Stimulated activated CD8-positive, alpha-beta memory T cell treated with anti-CD3 and anti-CD28 coated beads, Interleukin-4, amount 100 ng/mL, for 1 hour (primary cell): ENCODE measurements at places on chromosomes 6 and 20.
A peak's percentile ranks its signal among the peaks of the same experiment; 100 is the strongest.

- no peak for DNase-seq
Observed at GRCh38 chr6:70150521-70150920, 152.4 kb downstream of the COL9A1 start.

GRCh38 chr6:113825781-113826180 is 31.4 kb upstream of the MARCKS start:
- DNase-seq: no peak

DNA sequence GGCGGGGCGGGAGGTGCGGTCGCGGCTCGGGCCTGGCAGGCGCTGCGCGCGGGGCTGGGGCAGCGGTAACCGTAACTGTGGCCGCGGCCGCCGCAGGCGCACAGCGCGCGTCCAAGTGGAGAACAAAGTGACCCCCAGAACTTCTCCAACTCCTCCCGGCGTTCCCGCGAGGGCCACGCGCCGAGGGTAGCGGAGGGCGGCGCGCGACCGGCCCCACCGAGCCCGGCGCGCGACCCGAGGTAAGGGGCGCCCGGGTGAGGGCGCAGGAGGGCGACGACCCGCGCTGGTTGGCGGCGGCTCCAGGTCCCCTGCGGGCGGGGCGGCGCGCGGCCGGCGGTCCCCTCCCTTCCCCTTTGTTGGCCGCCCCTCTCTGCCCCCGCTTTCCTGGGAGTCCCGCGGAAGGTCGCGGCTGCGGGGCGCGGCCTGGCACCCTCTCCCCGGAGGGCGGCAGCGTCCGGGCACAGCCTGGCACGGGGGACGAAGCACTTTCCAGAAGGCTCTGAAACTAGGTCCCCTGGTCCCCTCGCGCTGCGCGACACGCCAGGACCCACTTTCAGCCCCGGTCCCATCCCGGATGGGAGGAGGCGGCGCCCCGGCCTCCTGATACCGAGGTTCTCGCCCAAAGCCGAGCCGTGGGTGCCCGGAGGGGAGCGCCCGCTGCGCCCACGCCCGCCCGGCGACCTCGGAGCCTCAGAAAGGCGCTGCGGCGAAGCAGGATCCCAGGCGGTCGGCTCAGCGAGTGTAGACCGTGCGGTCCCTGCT is at the start of gene TIAM2:
TSS of gene TIAM2 (plus strand) at position 62 of the 762 bp plus-strand sequence. CDS start 133,909 bp downstream, outside the sequence.
- no peak for DNase-seq

DNA sequence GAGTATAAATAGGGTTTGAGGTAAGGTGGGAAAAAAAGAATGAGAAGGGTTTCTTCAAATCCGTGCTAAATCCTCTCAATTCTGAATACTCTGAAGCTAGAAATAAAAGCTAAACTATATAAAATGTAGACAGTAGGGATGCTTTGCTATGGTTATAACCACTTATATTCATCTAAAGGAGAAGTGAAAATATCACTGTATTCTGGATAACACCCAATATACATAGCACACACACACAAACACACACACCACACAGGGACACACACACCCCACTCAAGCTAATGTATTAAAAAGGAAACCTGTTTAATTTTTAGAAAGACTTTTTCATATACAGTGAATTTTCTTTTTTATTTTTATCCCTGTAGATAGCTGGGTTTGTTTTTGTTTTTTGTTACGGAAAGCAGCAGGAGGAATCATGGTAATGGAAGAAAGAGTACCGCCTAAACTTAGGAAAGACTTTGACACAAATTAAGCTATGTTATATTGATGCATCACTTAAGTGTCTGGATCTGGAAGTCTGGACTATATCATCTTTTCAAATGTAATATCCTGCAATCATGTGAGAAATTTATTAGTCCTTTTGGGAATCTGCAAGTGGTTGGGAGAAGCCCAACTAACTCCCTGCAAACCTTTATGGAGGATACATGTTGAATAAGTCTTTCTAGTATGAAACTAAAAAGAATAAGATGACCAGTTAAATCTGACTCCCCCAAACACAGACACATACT is 68.4 kb upstream of the FABP7 start:
- DNase-seq: no peak

DNA sequence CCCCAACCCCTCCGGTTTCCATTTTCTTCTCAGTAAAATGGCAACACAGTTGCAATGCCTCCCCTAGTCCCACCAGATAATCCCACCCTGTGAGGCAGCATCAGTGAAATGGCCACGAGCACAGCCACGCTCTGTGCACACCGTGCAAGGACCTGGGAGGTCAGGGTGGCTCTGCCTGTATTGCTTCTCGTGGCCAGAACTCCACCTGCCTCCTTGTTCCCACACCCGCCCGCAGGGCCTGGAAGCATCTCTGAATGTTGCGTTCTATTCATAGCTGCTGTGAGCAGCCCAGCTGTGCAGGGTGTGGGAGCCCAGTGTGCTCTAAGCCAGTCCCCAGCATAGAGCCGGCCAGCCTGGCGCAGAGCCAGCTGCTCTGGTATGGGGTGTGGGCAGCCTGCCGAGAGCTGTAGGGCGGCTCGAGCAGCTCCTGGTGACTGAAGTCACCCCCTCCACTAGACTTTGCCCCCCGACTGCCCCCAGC is 161.1 kb downstream of the DLL1 start:
- no peak for DNase-seq

GRCh38 chr6:138931660-138932059 is 56.4 kb downstream of the REPS1 start:
- DNase-seq: no peak

DNA sequence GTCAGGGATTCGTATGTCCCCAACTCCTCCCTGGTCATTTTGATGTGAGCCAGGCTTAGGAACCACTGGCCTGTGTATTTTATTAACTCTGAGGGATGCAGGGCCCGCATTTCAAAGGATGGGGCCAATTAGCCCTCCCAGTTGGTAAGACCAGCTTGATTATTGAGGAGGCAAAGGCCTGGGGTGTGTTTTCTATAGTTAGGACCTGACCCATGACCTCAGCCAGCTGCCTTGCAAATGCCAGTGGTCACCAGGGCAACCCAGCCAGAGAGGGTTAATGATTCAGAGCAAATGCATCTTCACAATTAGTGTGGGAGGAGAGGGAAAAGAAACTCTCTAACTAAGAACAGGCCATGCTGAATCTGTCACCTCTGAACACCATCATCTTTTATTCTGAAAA is 835.4 kb downstream of the MAFB start:
- DNase-seq: no peak

DNA sequence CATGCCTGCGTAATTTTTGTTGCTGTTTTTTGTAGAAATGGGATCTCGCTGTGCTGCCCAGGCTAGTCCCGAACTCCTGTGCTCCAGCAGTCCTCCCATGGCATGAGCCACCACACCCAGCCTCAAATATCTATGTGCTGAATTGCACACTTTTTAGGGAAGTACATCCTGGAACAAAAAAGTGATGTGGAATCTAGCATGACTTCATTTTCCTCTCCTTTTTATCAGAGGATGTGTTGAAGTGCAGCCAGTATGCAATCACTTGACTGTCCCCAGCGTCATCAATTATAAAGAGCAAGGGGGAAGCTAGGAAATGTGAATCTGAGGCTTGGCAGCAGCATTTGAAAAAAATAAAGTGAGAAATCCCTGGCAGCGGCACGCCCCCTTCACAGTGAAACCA is 6.4 kb upstream of the EXOC2 start:
- DNase-seq: no peak

GRCh38 chr20:23663180-23663579 is 25.4 kb upstream of the CST3 start:
- no peak for DNase-seq

DNA sequence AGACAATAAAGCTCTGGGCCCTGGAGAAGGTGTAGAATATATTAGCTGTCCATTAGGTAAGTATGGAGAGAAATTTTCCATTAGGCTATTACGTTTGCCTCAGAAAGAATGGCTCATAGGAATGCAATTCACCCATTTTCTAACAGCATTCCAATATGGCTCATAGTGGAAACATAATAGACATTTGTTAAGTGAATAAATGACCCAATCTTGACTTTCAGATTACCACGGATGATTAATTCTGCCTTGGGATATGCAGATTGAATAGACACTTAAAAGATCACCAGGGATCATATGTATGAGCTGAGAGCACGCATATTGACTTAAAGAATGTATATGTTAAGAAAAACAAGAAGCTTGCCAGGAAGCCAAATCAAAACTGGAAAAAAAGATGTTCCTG is 209.1 kb upstream of the CDYL start:
- DNase-seq: no peak

GRCh38 chr6:20319520-20320357 is 81.9 kb upstream of the E2F3 start:
- peak; percentile 10 for DNase-seq

- DNase-seq: no peak
Observed at GRCh38 chr6:167116109-167116837, 6.6 kb upstream of the CCR6 start.

GRCh38 chr6:155310596-155310995 is 3.7 kb downstream of the TFB1M start:
- no peak for DNase-seq
